ENCODE measurements at places on chromosomes 16 and 17. TPM values are rescaled to one million over a fixed set of nuclear protein-coding genes. Genes with fewer than 3 reads are reported as not detected.
A peak's percentile ranks its signal among the peaks of the same experiment; 100 is the strongest.

CFAP97D1 gene
- not detected for total RNA-seq

FOXL1 gene
- 23.9 TPM for total RNA-seq

NHLRC4 gene
- total RNA-seq: 0.56 TPM

CFAP20 gene
- 39.1 TPM for total RNA-seq

RAB26 gene
- total RNA-seq: 1.1 TPM

TNP2 gene
- total RNA-seq: not detected

DNA sequence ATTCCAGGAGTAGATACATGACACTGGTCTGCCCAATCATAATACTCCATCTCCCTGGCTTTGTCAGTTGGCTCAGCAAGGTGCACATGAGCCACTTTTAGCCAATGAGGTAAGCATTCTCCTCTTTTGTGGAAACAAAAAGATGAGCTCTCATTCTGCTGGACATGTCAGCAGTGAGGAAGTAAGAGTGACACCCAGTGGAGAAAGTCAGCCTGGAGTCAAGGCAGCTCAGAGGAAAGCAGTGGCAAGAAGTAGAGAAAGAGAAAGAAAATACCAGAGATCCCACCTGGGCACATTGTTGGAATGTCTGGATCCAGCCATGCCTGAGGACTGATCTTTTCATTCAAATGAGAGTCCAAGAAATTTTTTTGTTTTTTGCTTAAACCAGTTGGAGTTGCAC is 496.9 kb upstream of the C16orf82 start:
- H3K4me3 ChIP-seq: no peak overlapping the region
- DNase-seq: no peak
- H3K27ac ChIP-seq: no peak overlapping the region
- no peaks in the 10 kb centered on the region for H3K36me3 ChIP-seq

GRCh38 chr17:70525961-70526360 is 356.6 kb downstream of the KCNJ2 start:
- no peak for DNase-seq
- H3K27me3 ChIP-seq: no peaks in the 10 kb centered on the region
- H3K27ac ChIP-seq: no peak overlapping the region
- no peaks in the 10 kb centered on the region for H3K4me1 ChIP-seq

DNA sequence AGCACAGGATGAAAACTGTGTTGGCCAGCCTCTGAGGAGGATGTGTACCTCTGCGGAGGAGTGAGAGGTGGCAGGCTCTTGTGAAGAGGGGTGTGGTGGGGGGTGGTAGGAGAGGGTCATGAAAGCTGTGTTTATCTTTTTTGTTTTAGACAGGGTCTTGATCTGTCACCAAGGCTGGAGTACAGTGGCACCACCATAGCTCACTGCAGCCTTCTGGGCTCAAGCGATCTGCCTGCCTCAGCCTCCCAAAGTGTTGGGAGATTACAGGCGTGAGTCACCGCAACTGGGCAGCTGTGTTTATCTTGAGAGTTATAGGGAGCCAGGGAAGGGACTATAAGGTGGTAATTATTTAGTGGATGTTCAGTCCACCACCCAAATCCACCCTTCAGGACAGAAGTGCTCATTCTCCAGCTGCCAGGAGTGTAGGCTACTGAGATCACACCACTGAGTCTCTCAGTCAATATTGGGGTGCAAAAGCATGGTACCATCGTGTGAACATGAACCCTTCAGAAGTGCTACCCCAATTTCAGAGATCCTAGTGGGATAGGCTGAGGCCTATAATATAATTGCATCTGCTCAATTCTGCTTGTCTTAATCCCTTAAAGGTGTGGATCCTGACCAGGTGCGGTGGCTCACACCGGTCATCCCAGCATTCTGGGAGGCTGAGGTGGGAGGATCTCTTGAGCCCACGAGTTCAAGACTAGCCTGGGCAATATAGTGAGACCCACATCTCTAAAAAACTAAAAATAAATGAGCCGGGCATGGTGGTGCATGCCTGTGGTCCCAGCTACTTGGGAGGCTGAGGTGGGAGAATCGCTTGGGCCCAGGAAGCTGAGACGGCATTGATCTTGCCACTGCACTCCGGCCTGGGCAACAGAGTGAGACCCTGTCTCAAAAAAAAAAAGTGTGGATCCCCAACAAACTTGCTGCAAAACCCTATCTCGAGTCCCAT is 788 bp upstream of the EXOC3L1 start:
- H3K27me3 ChIP-seq: no peaks in the 10 kb centered on the region
- no peak overlapping the region for H3K27ac ChIP-seq
- H3K4me3 ChIP-seq: no peak overlapping the region
- H3K36me3 ChIP-seq: peaks cover 23% of the 10 kb centered on the region

- H3K36me3 ChIP-seq: no peaks in the 10 kb centered on the region
- no peak for DNase-seq
- H3K27me3 ChIP-seq: peaks cover 26% of the 10 kb centered on the region
- H3K4me1 ChIP-seq: no peaks in the 10 kb centered on the region
These were observed 77.8 kb downstream of the RTN4RL1 start for GRCh38 chr17:1947229-1947742.

DNA sequence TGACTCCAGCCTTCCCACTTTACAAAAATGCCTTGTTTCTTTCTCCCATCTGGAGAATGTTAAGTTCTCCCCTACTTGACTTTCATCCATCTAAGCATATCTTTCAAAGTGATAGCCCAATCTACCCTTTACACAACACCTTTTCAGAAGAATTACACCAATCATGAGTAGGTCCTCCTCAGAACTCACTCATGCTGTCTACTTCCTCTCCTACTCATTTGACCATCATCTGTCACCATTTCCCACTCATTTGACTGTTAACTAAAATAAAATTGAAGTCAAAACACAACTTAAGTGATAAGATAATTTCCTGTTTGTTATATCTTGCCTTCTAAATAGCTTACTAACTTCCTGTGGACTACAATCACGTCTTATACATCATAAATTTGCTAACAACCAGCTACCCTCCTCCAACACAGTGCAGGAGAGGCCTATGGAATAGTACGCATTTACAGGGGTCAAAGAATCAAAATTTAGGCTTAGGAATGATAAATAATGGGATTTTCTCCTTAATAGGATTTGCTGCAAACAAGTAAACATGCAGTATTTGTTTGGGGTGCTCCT is 16.1 kb downstream of the KCNJ16 start:
- peak overlapping the region; percentile 96 for H3K27ac ChIP-seq
- no peak for DNase-seq
- H3K4me1 ChIP-seq: peaks cover 8% of the 10 kb centered on the region
- H3K27me3 ChIP-seq: no peaks in the 10 kb centered on the region

GRCh38 chr17:68288375-68288774 is 2.6 kb downstream of the SLC16A6 start:
- H3K4me1 ChIP-seq: peaks cover 3% of the 10 kb centered on the region
- H3K36me3 ChIP-seq: no peaks in the 10 kb centered on the region
- peaks cover 18% of the 10 kb centered on the region for H3K27me3 ChIP-seq

DNA sequence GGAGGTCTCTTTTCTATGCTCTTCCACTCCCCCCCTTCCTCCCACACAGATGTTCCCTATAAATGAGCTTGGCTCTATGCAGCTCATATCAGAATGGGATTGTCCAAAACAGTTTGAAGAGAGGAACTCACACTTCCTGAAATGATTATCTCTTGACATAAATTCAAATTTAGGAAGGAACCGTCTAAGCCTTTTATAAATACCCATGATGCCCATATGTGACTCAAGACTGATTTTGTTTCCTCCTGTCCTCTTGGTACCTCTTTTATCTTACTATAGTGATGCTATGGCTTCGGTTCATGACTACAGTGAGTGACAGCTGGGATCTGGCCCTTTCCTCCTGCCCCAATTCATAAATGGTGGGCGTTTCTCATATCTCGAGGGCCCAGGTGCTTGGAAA is 16.6 kb upstream of the TERF2 start:
- H3K27me3 ChIP-seq: no peaks in the 10 kb centered on the region
- DNase-seq: no peak
- peaks cover 17% of the 10 kb centered on the region for H3K4me1 ChIP-seq
- H3K4me3 ChIP-seq: no peak overlapping the region
- no peak overlapping the region for H3K27ac ChIP-seq

- no peaks in the 10 kb centered on the region for H3K27me3 ChIP-seq
- H3K27ac ChIP-seq: peak overlapping the region; percentile 65
- H3K36me3 ChIP-seq: peaks cover 3% of the 10 kb centered on the region
- H3K4me3 ChIP-seq: no peak overlapping the region
These were observed 15.2 kb downstream of the PIEZO1 start for GRCh38 chr16:88769617-88770460.

DNA sequence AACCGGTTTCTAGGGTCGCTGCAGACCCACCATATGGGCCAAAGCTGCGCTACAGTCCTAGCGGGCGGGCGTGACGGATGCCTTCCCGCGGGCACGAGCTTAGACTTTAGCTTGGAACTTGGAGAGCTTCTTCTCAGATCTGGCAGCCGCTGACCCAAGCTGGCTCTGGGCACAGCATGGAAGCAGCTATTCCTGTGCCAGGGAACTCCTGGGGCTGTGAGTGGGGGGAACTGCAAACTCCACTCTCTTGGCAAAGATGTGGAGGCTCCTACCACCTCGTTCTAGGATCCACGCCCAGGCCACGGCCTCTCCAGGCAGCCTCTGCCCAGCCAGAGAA is 8.8 kb downstream of the FAAP100 start:
- no peaks in the 10 kb centered on the region for H3K27me3 ChIP-seq
- peaks cover 60% of the 10 kb centered on the region for H3K36me3 ChIP-seq
- H3K27ac ChIP-seq: no peak overlapping the region
- H3K4me3 ChIP-seq: no peak overlapping the region
- no peak for DNase-seq

- H3K4me1 ChIP-seq: no peaks in the 10 kb centered on the region
- H3K27ac ChIP-seq: no peak overlapping the region
- H3K4me3 ChIP-seq: no peak overlapping the region
- H3K27me3 ChIP-seq: no peaks in the 10 kb centered on the region
These were observed 18.1 kb upstream of the ABCA8 start for GRCh38 chr17:68973098-68973846.

GRCh38 chr17:33647956-33648355 is 354.9 kb upstream of the ASIC2 start:
- H3K36me3 ChIP-seq: no peaks in the 10 kb centered on the region
- H3K27me3 ChIP-seq: no peaks in the 10 kb centered on the region
- H3K4me1 ChIP-seq: no peaks in the 10 kb centered on the region
- H3K27ac ChIP-seq: no peak overlapping the region
- peak; percentile 11 for DNase-seq
- no peak overlapping the region for H3K4me3 ChIP-seq

DNA sequence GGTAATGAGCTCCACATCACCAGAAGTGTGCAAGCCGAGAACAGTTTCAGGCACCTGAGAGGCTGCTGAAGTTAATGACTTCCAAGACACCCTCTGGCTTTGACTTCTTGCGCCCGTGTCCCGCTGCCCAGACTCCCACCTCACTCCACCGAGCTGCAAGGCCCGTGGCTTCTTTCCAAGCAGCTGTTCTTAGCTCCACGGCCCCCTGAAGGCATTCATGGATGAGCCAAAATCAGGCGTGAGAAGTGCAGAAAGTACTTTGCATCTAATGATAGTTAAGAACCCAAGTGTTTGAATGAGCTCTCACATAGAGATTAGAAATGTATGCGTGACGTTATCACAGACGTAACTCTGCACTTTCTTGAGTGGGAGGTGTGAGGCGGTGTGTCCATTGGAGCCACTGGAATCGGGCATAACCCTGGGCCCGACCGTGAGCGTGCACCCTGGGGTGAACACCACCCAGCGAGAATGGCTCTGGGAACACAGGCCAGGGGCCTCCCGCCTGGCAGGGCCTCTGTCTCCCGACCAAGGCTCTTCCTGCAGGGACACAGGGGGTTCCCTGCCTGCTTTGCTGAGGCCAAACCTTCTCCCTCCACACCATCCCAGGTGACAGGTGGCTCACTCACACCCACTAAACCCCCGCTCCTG is 11.0 kb downstream of the NPTX1 start:
- H3K4me1 ChIP-seq: no peaks in the 10 kb centered on the region
- no peak overlapping the region for H3K27ac ChIP-seq
- peaks cover 6% of the 10 kb centered on the region for H3K36me3 ChIP-seq

DNA sequence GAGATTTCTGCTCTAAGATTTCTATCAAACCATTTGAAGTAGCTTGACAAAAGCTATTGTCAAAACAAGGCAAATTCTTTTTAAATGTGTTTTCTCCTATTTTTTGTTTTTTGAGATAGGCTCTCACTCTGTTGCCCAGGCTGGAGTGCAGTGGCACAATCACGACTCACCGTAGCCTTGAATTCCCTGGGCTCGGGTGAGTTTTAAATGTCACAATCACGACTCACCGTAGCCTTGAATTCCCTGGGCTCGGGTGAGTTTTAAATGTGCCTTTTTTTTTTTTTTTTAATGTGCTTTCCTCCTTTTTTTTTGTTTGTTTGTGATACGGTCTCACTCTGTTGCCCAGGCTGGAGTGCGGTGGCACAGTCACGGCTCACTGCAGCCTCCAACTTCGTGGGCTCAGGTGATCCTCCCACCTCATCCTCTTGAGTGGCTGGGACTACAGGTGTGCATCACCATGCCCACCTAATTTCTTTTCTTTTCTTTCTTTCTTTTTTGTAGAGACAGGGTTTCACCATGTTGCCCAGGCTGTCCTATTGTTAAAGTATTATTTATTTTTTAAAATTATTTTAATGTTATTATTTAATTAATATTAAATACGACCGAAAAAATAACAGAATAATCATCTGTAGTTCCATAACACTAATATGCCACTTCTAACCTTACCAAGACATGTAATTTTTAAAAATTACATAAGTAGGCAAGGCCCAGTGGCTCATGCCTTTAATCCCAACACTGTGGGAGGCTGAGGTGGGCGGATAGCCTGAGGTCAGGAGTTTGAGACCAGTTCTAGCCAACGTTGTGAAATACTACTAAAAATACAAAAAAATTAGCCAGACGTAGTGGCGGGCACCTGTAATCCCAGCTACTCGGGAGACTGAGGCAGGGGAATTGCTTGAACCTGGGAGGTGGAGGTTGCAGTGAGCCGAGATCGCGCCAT is 69.7 kb upstream of the FA2H start:
- H3K27ac ChIP-seq: no peak overlapping the region
- no peaks in the 10 kb centered on the region for H3K4me1 ChIP-seq
- H3K36me3 ChIP-seq: no peaks in the 10 kb centered on the region
- no peak for DNase-seq
- H3K4me3 ChIP-seq: no peak overlapping the region
- H3K27me3 ChIP-seq: peaks cover 19% of the 10 kb centered on the region

DNA sequence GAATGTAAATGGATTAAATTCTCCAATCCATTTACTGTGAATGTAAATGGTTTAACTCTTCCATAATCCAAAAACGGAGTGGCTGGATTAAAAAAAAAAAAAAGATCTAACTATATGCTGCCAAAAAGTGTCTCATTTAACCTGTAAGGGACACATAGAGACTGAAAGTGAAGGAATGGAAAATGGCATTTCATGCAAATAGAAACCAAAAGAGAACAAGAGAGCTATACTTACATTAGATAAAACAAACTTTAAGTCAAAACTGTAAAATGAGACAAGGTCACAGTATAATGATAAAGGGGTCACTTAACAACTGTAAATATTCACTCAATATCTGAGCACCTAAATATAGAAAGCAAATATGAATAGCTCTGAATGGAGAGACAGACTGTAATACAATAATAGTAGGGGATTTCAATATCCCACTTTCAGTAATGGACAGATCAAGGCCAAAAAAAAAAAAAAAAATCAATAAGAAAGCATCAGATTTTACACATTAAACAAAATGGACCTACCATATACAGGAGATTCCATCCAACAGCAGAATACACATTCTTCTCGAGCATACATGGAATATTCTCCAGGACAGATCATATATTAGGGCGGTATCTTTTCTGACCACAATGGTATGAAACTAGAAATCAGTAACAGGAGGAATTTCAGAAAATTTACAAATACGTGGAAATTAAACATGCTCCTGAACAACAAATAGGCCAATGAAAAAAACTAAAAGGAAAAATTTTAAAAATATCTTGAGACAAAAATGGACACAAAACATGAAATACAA is 36.4 kb downstream of the CDR2 start:
- H3K27me3 ChIP-seq: no peaks in the 10 kb centered on the region
- no peak for DNase-seq
- peaks cover 5% of the 10 kb centered on the region for H3K4me1 ChIP-seq
- no peak overlapping the region for H3K27ac ChIP-seq
- H3K4me3 ChIP-seq: no peak overlapping the region
- peaks cover 40% of the 10 kb centered on the region for H3K36me3 ChIP-seq
